ENCODE measurements at places on chromosomes 16 and 17. TPM values are rescaled to one million over a fixed set of nuclear protein-coding genes. Genes with fewer than 3 reads are reported as not detected.
A peak's percentile ranks its signal among the peaks of the same experiment; 100 is the strongest.

Gene CCL16
- not detected for total RNA-seq

Gene CFDP1
- total RNA-seq, result 50.5 TPM

Gene OR1A1
- total RNA-seq, result not detected

Gene PRDM7
- total RNA-seq, result not detected

Gene UBE2G1
- total RNA-seq, result 58.0 TPM

DNA sequence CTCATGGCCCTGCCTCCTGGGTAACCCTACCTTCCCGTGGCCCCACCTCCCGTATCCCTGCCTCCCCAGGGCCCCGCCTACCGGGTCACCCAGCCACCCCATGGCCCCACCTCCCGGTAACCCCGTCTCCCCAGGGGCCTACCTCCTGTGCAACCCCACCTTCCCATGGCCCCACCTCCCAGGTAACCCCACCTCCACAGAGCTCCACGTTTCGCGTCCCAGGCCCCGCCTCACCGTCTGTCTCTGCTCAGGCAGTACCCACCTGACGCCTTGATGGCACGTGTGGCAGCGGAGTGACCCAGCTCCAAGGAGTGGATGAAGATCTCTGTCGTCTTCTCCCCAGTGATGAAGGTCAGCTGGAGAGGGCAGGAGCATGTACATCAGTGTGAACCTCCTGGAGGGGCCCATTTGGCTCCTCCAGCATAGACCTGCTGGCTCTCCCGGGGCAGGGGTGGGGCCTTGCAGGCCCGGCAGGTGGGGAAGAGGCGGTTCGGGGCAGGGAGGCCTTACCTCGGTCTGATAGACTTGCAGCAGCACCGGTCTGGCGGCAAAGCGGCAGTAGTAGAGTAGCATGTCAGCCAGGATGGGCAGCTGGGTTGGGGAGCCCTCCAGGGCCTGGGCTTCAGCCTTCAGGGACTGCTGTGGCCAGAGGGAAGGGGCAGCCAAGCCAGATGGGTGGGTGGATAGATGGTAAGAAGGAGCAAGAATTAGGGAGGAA is 18.7 kb upstream of the PIK3R6 start:
- DNase-seq, result no peak
- H3K27ac ChIP-seq, result no peak overlapping the region
- no peak overlapping the region for H3K4me3 ChIP-seq
- H3K36me3 ChIP-seq, result no peaks in the 10 kb centered on the region
- H3K4me1 ChIP-seq, result no peaks in the 10 kb centered on the region

DNA sequence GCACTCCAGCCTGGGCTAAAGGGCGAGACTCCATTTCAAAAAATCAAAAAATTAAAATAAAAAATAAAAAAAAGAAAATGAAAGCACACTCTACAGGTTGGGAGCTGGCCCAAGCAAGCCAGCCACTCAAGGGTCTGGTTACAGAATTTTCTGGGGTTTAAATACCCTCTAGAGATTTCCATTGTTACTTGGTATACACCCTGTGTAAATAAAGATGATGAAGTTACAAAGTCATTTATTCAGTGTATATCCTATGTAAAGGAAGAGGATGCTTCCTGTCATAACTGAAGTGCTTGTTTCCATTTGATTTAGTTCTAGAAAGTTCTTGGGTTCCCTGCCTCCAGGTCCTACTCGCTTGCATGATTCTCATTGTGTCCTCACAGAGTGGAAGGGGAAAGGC is 79.9 kb upstream of the C17orf78 start:
- peaks cover 9% of the 10 kb centered on the region for H3K4me1 ChIP-seq
- no peaks in the 10 kb centered on the region for H3K27me3 ChIP-seq
- H3K27ac ChIP-seq, result no peak overlapping the region
- no peak for DNase-seq
- no peaks in the 10 kb centered on the region for H3K36me3 ChIP-seq

- no peak overlapping the region for H3K4me3 ChIP-seq
- H3K27me3 ChIP-seq, result no peaks in the 10 kb centered on the region
- H3K36me3 ChIP-seq, result no peaks in the 10 kb centered on the region
- H3K4me1 ChIP-seq, result no peaks in the 10 kb centered on the region
- DNase-seq, result no peak
Measured at GRCh38 chr17:71084838-71085237, 915.5 kb downstream of the KCNJ2 start.

GRCh38 chr17:2874189-2874686 is 78.0 kb downstream of the RAP1GAP2 start:
- peaks cover 7% of the 10 kb centered on the region for H3K4me1 ChIP-seq
- DNase-seq, result no peak
- no peak overlapping the region for H3K27ac ChIP-seq
- H3K36me3 ChIP-seq, result no peaks in the 10 kb centered on the region
- no peaks in the 10 kb centered on the region for H3K27me3 ChIP-seq

DNA sequence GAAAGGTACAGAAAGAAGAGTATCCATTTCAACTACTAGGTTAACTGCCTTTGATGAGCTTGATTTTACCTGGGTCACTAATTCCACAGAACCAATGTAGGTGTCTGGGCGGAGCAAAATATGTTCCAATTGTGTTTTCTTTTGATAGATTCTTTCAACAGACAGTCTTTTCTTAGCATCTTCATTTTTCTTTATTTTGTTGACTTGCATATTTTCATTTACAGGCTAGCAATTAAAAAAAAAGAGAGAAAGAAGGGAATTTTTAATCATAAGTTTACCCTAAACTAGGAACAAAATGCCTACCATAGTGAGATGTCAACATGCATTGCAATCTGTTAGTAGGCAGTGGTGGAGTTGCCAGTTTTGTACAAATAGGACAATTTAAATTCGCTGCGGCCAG is 1.0 kb downstream of the TOP2A start:
- no peak overlapping the region for H3K27ac ChIP-seq
- no peak for DNase-seq
- H3K4me3 ChIP-seq, result no peak overlapping the region
- H3K4me1 ChIP-seq, result peaks cover 8% of the 10 kb centered on the region

DNA sequence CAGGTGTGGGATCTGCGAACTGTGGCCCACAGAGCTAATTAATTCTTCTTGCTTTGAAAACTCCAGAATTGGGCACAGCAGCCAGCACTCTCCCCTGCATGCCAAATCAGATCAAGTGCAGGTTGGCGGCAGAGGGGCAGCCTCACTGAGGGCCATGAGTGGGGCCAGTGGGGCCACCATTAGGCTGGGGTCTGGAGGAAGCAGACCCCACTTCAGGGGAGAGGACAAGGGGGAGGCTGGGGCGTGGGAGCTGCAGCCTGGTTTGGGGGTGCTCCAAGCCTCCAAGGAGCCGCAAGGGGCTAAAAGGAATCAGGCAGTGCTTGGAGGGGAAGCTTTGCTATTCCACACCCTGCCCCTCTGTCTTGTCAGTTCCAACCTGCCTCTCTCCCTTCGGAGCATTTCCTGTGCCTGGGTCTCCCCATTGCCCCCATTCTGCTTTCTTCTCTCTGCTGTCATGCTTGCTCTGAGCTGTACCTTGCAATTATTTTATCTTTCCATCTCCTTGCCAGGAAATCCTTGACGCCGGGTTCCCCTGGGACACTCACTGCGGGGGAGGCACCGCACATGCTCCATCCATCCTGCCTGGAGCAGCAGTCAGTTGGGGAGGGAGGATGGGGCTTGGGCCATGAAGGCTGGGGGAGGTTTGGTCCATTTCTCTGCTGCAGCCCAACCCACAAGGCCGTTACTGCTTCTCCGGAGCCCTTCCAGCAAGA is 3.3 kb upstream of the ABCC3 start:
- H3K27ac ChIP-seq, result no peak overlapping the region
- no peak overlapping the region for H3K4me3 ChIP-seq
- H3K4me1 ChIP-seq, result peaks cover 34% of the 10 kb centered on the region
- no peak for DNase-seq

GRCh38 chr16:14958970-14959369 is 15.9 kb upstream of the PDXDC1 start:
- no peak overlapping the region for H3K4me3 ChIP-seq
- no peak overlapping the region for H3K27ac ChIP-seq
- peaks cover 15% of the 10 kb centered on the region for H3K4me1 ChIP-seq
- no peaks in the 10 kb centered on the region for H3K36me3 ChIP-seq

DNA sequence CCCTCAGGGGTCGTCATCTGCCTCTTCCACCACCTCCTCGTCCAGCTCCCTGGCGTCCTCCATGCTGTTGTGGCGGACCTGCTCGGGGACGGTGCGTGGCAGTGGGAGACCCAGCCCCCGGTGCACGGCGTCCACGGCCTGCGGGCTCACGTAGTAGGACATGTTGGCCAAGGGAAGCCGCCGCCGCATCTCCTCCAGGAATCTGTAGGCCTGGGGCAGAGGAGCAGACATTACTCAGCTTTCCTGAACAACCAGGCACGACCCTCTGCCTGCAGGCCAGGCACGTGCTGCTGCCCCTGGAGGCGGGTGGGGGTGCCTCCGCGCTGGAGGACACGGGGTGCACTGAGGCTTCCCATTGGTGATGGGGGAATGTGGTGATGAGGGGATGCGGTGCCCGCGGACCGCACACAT is 17.8 kb downstream of the TELO2 start:
- no peaks in the 10 kb centered on the region for H3K27me3 ChIP-seq
- peaks cover 14% of the 10 kb centered on the region for H3K36me3 ChIP-seq
- H3K4me1 ChIP-seq, result no peaks in the 10 kb centered on the region
- DNase-seq, result no peak
- no peak overlapping the region for H3K27ac ChIP-seq

DNA sequence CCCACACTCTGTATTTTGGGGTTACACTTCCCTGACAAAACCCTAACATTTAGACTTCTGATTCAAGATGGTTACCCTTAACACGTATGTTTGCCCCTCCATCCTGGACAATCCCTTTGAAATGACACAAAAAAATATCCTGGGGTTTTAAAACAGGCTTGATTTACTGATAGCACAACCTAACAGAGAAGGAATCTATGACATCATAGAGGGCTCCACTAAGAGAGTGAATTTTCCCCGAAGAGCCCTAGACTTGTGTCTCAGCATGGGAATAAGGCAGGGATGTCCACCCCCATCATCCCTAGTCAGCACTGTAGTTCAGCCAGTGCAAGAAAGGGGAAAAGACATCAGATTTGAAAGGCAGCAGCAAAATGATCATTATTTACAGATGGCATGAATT is 15.8 kb upstream of the SRCIN1 start:
- H3K27ac ChIP-seq, result no peak overlapping the region
- no peak for DNase-seq
- no peak overlapping the region for H3K4me3 ChIP-seq
- no peaks in the 10 kb centered on the region for H3K36me3 ChIP-seq
- no peaks in the 10 kb centered on the region for H3K4me1 ChIP-seq

DNA sequence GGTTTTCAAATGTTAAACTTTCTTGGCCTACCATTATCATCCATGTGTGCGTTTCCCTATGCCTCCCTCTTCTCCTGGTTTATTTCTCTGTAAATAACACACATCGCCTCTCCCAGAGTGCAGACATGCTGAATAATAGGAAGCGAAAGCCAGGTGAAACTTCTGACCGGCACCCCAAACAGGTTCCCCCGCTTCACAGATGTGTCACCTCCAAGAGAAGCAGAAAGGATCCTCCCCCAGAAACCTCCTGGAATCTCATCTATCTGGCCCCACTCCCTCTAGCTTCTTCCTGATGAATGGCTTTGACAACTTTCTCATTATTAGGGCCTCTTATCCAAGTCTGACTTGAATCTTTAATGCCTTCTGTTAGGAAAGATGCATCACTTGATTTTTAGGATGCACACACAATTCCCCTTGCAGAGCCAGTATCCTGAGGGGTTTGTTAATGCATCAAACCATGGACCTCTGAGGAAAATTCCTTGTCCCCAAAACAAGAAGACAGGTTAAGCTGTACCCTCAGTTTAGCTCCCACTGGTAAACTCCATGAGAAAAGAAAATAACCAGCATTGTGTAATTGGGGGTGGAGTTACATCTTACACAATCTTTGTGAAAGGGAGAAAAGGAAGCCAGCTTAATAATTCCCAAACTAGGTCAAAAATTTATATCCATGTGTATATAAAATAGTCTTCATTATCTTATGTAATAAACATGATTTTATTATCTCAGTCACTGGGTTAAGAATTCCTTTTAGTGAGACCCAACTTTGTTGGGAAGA is 20.1 kb upstream of the HYDIN start:
- no peak overlapping the region for H3K4me3 ChIP-seq
- no peaks in the 10 kb centered on the region for H3K36me3 ChIP-seq
- DNase-seq, result no peak

GRCh38 chr16:4246777-4247459 is 5.0 kb upstream of the SRL start:
- peak overlapping the region; percentile 83 for H3K27ac ChIP-seq
- no peaks in the 10 kb centered on the region for H3K36me3 ChIP-seq
- peaks cover 25% of the 10 kb centered on the region for H3K4me1 ChIP-seq
- no peak for DNase-seq

DNA sequence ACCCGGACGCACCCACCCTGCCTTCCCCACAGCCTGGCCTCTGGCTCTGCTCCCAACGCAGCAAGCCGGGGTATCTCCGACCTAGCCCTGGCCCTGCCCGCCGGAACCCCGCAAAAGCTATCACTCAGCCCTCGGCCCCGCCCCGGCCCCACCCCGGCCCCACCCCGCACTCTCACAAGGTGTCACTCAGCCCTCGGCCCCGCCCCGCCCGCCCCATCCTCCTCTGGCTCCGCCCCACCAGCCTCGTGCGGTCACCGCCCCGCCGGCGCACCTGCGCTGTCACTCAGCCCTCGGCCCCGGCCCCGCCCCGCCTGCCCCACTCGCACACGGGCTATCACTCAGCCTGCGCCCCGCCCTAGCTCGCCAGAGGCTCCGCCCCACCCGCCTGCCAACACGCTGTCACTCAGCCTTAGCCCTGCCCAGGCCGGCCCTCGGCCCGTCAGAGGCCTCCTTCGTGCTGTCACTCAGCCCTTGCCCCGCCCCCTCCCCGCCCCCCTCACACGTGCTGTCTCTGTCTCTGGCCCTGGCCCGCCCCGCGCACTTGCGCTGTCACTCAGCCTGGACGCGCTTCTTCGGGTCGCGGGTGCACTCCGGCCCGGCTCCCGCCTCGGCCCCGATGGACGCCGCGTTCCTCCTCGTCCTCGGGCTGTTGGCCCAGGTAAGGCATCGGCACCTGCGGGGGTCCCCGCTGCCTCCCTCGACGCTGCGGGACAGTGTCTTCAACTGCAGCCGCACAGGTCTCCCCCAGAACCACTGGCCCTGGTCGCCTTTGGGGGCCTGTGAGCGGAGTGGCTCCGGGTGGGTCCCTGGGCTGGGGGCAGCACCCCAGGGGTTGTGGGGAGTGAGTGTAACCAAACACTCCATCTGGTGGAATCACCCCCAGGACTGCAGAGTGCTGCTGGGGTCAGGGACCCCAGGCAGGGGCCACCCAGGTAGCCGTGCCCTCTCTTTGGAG is at the start of gene CDH15:
CDH15 (plus strand) TSS at position 533 of the 955 bp plus-strand sequence; CDS start at position 617, 84 bp downstream.
- DNase-seq, result peak; percentile 96
- peaks cover 11% of the 10 kb centered on the region for H3K4me1 ChIP-seq
- no peaks in the 10 kb centered on the region for H3K27me3 ChIP-seq

DNA sequence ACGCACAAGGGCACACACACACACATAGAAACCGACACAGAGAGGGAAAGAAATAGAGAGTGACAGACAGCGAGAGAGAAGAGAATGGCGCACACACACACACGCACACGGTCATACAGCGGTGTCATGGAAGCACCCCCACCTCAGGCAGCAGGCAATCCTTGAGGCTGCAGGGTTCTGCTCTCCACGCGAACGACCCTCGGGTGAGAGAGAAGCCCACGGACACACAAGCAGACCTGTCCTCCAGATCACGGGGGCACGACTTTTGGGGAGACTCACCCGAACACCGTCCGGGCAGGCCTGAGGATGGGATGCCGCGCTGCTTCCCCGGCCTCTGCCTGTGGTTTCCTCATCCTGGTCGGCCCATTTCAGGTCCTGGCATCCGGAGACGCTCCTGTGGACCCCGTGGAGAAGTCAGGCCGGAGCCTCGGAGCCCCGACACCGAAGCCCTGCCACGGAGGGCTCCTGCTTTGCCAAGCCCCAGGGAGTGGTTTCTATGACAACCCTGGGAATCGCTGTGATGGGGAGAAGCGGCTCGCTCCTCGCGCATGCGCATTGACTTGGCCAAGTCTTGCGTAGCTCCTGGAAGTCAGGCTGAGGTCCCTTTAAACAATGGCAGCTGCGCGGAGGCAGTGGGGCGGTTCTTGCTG is 118.2 kb upstream of the KCNJ18 start:
- H3K4me3 ChIP-seq, result no peak overlapping the region
- DNase-seq, result peak; percentile 46
- no peaks in the 10 kb centered on the region for H3K27me3 ChIP-seq
- H3K4me1 ChIP-seq, result no peaks in the 10 kb centered on the region
